Esophagus muscularis mucosa (tissue), 4 donors: ENCODE measurements at places on chromosomes 1 and 21. TPM values are rescaled to one million over a fixed set of nuclear protein-coding genes. Genes with fewer than 3 reads are reported as not detected.

- H3K27ac ChIP-seq = peak overlapping the region; percentile 30
- no peaks in the 10 kb centered on the region for H3K4me1 ChIP-seq
- H3K27me3 ChIP-seq = no peaks in the 10 kb centered on the region
- H3K4me3 ChIP-seq = no peak overlapping the region
- DNase-seq = no peak
Observed at GRCh38 chr1:31483012-31483946, 70.3 kb downstream of the SERINC2 start.

GRCh38 chr1:156766298-156767100, 836 bp upstream of the PRCC start:
- H3K4me1 ChIP-seq = peaks cover 39% of the 10 kb centered on the region
- peak overlapping the region; percentile 95 for H3K4me3 ChIP-seq
- no peaks in the 10 kb centered on the region for H3K27me3 ChIP-seq
- H3K27ac ChIP-seq = peak overlapping the region; percentile 95

DNA sequence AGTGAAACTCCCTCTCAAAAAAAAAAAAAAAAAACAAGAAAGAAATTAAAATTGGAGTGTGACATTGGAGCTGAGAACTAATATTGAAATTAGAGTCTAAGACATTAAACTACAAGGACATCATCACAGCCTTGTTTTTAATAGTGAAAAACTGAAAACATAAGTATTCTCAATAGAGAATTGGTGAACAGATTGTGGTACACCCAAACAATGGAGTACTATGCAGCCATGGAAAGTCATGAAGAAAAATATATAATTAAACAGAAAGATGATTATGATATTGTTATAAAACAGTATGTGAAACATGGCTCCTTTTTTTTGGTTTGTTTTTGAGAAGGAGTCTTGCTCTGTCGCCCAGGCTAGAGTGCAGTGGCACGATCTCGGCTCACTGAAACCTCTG, 43.4 kb downstream of the NCMAP start:
- no peak overlapping the region for H3K27ac ChIP-seq
- DNase-seq = no peak
- H3K4me1 ChIP-seq = no peaks in the 10 kb centered on the region
- H3K36me3 ChIP-seq = no peaks in the 10 kb centered on the region
- no peak overlapping the region for H3K4me3 ChIP-seq

DNA sequence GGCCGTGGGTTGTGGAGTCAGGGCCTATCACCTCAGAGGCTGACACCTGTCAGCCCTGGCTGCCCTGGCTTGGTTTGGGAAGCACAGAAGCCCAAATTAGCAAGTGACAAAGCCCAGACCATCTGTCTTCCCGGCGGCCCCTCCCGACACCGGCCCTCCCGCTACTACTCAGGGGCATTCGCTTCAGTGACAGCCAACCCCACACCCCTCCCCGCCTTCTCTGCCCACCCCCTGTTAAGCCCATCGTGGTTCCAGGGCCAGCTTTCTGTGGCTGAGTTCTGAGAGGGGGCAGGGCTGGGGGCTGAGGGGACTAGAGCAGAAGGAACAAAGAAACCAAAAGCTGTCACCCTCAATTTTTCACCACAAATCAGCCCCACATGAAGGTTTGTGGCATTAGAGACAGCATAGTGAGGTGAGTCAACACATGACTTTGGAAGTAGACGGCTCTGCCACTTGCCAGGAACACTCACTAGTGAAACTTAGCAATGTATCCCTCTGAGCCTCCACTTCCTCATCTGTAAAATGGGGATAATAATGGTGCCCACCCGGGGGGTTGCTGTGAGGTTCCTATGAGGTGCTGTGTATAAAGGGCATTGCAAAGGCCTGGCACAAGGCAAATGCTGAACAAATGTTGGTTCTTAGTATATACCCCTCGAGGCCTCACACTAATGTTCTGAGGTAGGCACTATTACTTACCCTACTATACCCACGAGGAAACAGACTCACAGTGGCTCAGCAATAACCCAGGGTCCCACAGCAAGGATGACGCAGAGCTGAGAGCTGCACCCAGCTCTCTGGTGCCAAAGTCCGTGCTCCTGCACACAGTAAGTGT, 5.2 kb upstream of the TNNI1 start:
- DNase-seq = no peak
- no peak overlapping the region for H3K27ac ChIP-seq

DNA sequence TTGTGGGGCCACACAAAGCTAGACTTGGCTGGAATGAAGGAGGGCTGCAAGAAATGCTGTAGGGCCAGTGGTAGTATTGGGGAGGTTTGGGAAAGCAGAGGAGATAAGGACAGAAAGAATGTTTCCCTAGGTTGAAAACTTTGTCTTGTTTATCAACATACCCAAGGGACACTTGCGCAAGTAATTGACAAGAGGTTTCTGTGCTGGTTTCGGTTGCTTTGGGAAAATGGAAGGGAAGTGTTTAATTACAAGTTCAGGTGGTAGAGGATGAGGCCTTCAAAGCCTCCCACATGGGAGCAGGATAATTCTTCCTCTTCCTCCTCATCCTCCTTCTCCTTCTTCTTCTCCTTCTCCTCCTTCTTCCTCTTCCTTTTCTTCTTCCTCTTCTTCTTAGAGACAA, 182.1 kb upstream of the LMO4 start:
- H3K36me3 ChIP-seq = no peaks in the 10 kb centered on the region
- no peak overlapping the region for H3K4me3 ChIP-seq
- H3K27ac ChIP-seq = no peak overlapping the region
- H3K27me3 ChIP-seq = no peaks in the 10 kb centered on the region
- DNase-seq = no peak

DNA sequence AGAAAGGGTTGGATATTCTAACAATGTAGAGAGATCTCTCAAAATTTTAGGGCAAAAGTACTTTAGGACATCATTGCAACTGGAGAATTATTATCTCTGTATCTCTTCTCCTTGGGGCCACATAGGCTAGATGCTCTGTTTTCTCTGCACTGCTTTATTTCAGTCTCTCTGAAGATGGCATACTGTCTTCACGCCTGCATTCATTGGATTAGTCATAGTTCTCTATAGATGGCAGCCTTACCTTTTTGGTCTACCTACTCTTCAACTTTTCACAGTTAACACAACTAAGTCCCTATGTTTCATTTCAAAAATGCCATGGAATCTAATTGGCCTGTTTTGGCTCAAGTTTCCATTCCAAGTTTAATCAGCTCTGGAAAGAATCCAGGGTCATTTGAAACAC, 1623.3 kb upstream of the B3GALT2 start:
- no peaks in the 10 kb centered on the region for H3K36me3 ChIP-seq
- no peak overlapping the region for H3K4me3 ChIP-seq
- DNase-seq = no peak
- no peak overlapping the region for H3K27ac ChIP-seq

DNA sequence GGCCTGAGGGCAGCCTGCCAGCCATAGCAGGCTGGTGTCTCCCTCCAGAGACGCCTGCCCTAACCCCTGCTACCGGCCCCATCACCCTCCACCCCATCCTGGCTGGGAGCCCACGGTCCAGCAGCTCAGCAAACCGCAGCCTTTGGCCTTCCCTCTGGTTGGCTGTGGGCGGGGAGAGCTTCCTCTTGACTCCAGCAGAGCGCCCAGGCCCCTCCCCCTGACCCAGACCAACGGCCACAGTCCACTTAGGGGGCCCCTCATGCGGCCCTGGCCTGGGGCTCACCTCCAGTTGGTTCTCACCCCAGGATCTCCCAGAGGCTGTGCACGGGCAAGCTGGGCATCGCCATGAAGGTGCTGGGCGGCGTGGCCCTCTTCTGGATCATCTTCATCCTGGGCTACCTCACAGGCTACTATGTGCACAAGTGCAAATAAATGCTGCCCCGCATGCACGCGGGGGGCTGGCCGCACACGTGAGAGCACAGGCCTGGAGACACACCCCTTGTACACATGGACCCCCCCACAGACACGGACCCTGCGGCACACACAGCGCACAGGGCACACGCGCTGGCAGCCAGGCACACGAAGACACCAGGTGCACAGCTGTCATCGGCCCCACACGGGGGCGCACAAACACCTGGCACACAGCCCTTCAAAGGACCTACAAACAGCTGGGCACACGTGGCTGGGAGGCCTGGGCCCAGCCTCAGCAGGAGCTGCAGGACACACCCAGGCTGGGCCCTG, 3.1 kb downstream of the SMIM1 start:
- H3K36me3 ChIP-seq = peaks cover 28% of the 10 kb centered on the region
- DNase-seq = no peak
- no peak overlapping the region for H3K27ac ChIP-seq
- peaks cover 55% of the 10 kb centered on the region for H3K4me1 ChIP-seq
- H3K4me3 ChIP-seq = no peak overlapping the region
- no peaks in the 10 kb centered on the region for H3K27me3 ChIP-seq

DNA sequence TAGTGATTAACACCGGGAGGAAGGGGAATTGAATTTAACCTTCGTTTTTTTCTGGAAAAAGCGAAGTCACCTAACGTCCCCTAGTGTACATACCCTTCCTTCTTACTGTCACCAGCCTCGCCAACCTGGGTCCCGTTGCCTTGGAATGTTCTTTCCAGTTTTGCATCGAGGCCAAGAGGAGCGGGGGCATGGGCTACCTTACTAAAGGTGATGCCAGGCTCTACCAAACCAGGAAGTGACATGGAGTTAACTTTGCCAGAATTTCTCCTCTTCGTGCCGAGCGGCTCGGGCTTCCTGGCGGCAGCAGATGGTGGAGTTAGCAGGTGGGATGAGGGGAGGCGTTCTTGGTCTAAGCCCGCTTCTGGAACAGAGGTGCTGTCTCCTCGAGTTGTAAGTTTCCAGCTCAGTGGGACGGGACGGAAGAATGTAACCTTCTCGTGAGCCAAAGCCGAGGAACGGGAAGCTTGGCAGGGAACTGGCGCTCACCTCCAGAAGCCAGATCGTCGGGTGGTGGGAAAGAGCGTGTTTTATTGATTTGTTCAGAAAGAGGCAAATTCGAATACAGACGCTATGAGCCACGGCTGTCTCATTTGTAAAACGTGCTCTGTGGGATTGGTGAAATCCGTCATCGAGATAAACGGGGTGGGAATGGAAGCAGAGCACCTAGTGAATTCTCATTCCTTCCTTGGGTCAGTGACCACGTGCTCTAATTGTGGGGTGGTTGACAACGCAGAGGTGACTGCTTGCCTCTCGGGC, 486 bp downstream of the NIPAL3 start:
- no peak for DNase-seq
- peaks cover 24% of the 10 kb centered on the region for H3K4me1 ChIP-seq
- peak overlapping the region; percentile 22 for H3K27ac ChIP-seq
- no peaks in the 10 kb centered on the region for H3K27me3 ChIP-seq
- H3K36me3 ChIP-seq = no peaks in the 10 kb centered on the region
- H3K4me3 ChIP-seq = peak overlapping the region; percentile 67

DNA sequence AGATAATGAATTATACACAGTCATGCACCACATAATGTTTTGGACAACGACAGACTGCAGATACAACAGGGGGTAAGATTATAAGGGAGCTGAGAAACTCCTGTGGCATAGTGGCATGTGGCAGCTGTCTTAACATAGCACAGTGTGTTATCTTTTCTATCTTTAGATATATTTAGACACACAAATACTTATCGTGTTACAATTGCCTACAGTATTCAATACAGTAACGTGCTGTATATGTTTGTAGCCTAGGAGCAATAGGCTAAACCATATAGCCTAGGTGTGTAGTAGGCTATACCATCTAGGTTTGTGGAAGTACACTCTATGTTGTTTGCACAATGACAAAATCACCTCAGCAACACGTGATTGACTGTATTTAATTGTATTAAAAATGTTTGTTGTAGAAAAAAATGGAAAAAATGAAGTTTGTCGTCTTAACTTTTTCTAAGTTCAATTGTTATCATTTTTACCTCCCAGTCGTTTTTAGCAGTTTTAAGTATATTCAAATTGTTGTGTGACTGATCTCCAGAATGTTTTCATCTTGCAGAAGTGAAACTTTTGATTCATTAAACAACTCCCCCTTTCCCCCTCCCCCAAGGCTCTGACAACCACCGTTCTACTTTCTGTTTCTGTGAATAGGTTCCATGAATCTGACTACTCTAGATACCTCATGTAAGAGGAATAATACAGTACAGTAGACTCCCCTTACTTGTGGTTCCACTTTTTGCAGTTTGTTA, 351.0 kb upstream of the B3GALT2 start:
- no peak overlapping the region for H3K27ac ChIP-seq
- no peaks in the 10 kb centered on the region for H3K36me3 ChIP-seq
- no peaks in the 10 kb centered on the region for H3K4me1 ChIP-seq
- no peaks in the 10 kb centered on the region for H3K27me3 ChIP-seq
- no peak overlapping the region for H3K4me3 ChIP-seq

DNA sequence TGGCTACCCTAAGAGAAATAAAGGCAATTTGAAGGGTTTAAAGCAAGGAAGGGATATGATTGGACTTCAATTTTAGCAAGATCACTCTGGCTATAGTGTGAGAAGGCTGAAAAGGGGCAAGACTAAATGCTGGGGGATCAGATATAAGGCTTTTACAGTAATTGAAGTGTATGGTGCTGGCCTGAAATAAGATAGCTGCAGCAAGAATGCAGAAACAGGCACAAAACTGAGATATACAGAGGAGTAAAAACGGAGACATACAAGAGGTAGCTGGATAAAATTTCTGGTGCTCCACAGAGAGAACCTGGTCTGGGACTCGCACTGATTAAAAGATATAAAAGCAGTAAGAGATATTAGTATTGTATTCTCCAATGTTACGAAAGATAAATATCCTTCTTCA, 92.0 kb downstream of the DENND1B start:
- no peaks in the 10 kb centered on the region for H3K36me3 ChIP-seq
- H3K27ac ChIP-seq = no peak overlapping the region
- H3K4me3 ChIP-seq = no peak overlapping the region
- no peak for DNase-seq
- no peaks in the 10 kb centered on the region for H3K27me3 ChIP-seq
- no peaks in the 10 kb centered on the region for H3K4me1 ChIP-seq

DNA sequence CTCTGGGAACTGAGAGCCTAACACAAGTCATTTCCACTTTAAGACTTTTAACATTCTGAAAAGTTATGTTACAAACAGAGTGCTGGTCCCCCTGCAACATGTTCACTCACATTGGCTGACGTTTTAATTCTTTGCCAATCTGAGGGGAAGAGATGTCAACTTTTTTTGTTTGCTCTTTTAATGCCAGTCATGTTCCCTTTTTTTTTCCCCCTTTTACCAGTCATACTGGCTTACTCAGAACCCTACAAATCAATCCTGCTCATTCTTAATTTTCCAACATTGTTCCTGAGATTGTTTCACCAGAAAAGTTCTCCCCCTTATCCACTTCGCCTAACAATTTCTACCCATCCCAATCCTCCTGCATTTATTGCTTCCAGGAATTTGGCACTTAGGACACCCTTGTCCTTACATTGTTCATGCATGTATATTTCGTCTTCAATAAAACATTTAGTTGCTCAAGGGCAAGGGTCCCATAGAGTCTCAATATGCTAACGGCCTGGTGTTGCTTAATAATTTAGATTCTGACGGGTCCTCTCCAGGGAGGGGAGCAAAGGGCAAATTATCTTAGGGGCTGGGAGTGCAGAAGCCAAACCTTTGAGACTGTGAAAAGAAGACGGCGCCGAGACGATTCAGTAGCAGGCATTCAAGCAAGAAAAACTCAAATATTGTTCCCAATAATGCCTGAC, 624 bp upstream of the CR1L start:
- H3K4me3 ChIP-seq = peak overlapping the region; percentile 63
- DNase-seq = peak; percentile 31
- H3K27me3 ChIP-seq = no peaks in the 10 kb centered on the region
- no peak overlapping the region for H3K27ac ChIP-seq

BTF3L4 gene
- total RNA-seq = 22.6 TPM

VASH2 gene
- total RNA-seq = 1.9 TPM

PARS2 gene
- 4.0 TPM for total RNA-seq

SPOCD1 gene
- 0.17 TPM for total RNA-seq

SERTAD4 gene
- 2.1 TPM for total RNA-seq

SPRR3 gene
- 1.6 TPM for total RNA-seq
